ENCODE measurements at places on chromosomes 4 and X.

DNA sequence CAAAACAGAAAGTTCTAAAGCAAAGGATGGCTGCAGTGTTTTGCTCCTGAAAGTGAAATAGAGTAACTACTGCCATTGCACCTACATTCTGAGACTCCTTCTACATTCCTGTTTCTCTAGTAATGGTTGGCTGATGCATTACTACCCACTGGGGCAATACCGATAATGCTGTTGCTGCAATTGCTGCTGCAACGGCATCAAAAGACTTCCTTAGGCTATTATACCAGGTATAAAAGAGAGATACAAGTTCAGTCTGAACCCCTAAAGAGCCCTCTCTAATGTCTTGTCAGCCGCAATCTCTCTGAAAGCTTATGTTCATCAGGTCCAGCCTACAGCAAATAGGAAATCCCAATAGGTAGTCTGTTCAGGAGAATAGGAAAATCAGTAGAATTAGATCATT is 338.4 kb downstream of the PABPC4L start:
- DNase-seq: no peak

GRCh38 chr4:146443525-146443924 is 78.2 kb downstream of the SLC10A7 start:
- no peak for DNase-seq

DNA sequence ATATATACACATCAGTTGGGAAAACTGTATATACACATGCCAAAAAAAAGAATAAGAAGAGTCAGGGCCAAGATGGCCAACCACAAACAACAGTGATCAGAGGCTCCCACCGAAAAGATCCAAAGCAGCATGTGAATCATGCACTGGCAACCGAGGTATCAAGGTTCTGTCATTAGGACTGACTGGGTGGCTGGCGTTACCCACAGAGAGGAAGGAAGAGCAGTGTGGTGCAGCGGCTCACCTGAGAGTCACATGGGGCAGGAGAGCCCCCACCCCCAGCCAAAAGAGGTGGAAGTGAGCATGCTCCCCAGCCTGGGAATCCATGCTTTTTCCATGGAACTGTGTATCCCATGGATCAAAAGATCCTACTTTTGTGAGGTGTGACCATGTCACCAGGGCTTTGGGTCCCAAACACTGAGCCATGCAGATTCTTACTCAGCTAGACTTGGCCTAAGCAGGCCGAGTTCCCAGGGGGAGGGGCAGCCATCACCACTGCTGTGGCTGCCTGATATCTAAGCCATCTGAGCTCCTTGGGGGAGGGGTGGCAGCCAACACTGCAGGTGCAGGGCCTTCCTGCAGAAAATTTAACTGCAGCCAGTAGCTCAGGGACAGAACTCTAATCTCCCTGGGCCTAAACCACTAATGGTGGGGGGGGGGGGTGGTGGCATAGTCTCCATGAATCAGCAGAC is 52.8 kb downstream of the P2RY10 start:
- no peak for DNase-seq

DNA sequence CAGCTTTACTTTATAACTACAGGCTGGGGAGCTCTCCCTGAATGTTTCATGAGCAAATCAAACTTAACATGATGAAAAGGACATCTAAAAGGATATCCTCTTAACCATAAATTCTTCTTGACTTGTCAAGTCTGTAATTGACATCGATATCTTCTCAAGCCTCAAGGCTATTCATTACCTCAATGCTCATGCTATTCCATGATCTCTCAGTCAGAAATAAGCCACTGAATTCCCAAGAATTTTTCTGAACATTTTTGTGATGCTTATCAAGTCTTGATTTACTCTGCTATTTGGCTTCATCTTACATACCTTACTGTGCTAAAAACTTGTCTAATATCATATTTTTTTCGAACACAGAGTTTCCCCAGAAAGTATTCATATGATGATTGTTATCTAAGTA is 433.4 kb downstream of the PDGFC start:
- DNase-seq: no peak

DNA sequence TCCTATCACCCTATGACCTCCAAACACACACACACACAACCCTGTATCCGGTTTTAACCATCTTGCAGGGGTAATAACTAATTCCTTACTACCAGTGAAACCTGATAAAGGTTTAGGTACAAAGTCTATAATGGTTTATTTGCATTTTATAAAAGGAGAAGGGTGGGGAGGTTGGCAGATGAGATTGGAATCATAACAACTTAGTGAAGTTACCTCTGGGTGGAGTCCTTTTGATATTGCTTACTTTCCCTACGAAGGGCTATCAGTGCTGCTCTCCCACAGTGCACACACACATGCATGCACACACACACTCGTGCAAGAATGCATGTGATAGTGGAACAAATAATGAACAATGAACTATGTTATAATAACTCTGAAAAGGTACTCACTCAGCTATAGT is 56.1 kb downstream of the CCSER1 start:
- no peak for DNase-seq

DNA sequence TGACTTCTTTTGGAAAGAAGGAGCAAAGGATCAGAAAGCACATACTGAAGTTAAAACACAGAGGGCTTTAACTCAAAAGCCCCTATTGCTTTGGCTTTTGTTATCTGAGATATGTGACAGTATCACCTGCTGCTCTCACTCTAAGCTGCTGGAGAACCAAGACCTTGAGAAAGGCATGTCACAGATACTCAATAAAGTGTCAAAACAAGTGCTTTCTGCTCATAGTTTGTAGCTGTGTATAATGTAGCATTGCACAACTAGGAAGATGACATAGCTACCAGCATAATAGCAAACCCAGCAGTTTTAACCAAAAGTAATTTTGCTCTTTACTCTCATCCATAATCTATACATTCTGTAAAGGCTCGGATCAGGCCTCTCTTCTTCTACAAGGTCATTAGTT is 159.6 kb downstream of the LHFPL1 start:
- no peak for DNase-seq

DNA sequence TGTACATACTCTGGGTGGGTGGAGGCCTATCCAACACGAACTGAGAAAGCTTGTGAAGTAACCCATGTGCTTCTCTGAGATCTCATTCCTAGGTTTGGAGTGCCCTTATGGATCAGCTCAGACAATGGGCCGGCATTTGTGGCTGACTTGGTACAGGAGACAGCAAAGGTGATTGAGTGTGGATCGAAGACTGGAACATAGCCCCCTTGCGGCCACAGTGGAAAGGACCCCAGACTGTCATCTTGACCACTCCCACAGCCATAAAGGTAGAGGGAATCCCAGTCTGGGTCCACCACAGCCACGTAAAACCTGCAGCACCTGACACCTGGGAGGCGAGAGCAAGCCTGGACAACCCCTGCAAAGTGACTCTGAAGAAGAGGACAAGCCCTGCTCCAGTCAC is 598.0 kb upstream of the AADAT start:
- no peak for DNase-seq

DNA sequence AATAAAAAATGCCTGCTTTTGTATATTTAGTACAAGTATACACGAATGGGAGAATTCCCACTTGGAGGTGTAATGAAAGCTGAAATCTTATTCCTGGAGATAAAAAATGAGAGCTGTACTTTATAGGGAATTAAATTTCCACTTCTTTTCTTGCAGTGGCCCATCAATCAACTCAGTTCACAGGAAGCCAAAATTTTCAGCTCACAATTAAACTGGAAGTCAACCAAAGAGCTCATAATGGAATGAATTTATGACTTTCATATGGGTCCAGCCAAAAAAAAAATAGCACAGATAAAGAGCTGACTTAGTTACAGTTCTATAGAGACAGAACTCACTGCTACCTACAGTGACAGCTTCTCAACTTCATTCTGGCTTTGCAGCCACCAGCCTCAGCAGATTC is 115.2 kb upstream of the TBC1D9 start:
- no peak for DNase-seq

GRCh38 chr4:85776579-85776978 is 301.6 kb downstream of the ARHGAP24 start:
- DNase-seq: no peak

DNA sequence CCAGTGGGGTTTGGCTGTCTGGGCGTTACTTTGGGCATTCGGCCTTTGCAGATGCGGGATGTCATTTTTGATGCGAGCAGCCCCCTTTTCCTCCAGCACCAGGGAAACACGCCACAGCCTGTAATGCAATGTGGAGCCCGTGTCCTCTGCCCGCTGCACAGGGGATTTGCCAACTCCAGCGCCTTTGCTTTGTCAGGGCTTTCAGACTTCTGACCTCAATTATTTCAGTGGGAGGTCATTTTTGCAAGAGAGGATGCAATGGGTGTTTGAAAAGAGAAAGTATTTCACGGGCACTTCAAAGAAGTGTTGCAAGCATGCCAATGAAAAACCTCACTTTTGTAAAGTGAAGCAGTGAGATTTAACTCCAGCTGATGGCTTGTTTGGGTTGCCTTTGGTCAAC is 11.5 kb downstream of the CLCN4 start:
- DNase-seq: no peak

- DNase-seq: no peak
Measured at GRCh38 chrX:152103866-152104265, 34.5 kb downstream of the MAGEA10 start.

GRCh38 chrX:129193357-129193756 is 329.9 kb downstream of the SMARCA1 start:
- DNase-seq: peak; percentile 1

DNA sequence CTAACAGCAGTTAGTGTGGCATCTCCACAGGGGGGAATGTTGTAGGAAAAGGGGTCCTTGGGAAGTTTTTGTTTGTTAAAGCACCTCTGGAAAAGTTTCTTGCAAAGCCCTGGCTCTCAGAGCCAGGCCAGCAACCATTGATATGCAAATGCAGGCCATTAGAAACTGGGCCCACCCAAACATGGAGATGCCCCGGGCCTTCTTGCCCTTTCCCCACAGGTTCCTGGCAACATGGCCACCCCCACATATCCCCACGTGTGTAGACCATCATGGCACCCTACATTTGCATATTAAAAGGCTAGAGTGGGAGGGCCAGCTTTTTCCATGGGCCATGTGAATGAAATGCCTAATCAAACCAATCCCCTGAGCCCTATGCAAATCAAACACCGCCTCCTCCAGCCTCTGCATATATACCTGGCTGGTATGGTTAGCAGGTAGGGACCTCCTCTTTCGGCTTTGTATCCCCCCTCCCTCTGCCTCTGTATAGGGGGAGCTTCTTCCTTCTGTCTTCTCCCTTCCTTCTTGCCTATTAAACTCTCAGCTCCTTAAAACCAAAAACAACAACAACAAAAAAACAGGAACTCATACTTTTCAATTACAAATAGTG is 44.0 kb upstream of the ZCCHC13 start:
- no peak for DNase-seq

GRCh38 chr4:138674209-138674608 is 341.4 kb upstream of the NOCT start:
- DNase-seq: no peak

DNA sequence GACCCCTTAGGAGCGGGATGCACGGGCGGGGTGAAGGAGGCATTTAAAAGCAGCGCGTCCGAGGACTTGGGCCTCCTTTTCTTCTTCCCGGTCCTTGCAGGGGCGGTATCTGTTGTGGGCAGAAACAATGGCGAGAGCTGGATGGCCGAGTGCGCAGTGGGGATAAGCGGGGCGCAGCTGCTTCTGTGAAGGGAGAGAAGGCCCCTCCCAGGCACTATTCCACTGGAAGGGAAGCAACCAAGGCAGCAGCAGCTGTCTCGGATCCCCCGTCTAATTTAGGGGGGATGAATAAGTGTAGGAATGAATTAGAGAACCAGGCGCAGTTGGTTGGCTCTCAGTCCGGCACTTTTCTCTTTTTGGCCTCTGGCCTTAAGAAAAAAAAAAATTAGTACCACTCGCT is 995 bp downstream of the SMARCA5 start:
- DNase-seq: peak; percentile 43

- DNase-seq: no peak
Measured at GRCh38 chr4:33482773-33483172, 2761.5 kb downstream of the ARAP2 start.

GRCh38 chr4:89249313-89249712 is 58.3 kb downstream of the GPRIN3 start:
- DNase-seq: peak; percentile 65

DNA sequence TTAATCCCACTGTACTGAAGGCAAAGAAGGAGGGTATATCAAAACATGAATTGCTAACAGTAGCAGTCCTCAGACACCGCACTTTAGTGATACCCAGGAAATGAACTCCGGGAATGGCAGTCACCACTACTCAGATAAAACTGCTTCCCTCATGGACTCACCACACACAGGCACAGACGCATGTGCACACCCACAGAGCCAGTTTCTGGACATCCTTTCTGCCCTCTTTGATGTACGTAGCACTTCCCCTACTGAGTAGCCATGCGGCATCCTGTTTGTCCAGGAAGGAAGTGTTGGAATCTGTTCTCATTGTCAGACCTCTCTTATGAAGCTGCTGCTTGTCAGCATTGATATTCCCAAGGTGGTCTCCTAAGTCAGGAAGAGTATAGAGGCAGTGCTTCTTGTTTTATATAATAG is 95.7 kb downstream of the DCLK2 start:
- peak; percentile 34 for DNase-seq

GRCh38 chr4:55993994-55994663 is 45.4 kb downstream of the CEP135 start:
- DNase-seq: no peak

DNA sequence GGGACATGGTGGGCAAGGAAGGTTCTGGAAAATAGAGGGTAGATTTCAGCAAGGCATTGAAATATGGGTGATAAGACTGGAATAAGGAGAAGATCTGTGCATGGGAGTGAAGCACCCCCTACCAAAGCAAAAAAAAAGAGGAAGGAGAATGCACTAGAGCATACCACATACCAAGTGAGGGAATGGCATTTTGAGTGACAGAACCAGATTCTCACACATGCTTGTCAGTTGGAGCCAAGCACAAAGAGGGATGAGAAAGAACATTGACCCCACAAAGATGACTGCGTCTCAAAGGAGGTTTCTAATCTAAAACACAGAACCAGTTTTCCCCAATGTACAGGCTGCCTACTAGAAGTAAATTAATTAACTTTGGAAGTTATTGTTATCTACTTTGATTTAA is 140.3 kb upstream of the SMAD1 start:
- no peak for DNase-seq

DNA sequence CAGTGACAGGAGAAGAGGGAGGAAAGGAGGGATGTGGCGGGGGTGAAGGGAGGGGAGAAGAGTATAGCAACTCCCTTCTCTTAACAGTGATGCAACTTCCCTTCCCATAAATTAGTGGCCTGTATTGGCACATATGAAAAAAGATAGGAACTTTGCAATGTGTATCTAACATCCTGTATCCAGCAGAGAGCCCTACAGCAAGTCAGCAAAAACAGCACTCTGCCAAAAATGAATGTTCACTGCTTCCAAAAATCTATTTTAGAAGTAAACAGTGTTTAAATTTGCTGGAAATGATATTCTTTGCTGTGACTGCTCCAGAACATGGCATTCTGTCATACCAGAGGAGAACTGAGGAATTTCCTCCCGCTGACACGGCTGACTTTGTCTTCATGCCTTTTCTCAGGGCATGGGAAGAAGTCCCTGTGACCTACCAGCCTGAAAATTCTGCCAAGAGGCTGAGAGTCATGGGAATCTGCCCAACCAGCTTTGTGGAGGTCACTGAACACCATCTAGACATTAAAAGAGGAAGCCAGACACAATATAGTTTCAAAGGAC is 343.4 kb upstream of the RASGEF1B start:
- DNase-seq: no peak

GRCh38 chr4:64192731-64193412 is 216.4 kb downstream of the TECRL start:
- DNase-seq: no peak

- DNase-seq: peak; percentile 1
Measured at GRCh38 chrX:134718105-134718965, 60.1 kb upstream of the PLAC1 start.

All from G401 (cell line).